ENCODE measurements at places on chromosomes 7 and 10.

- no peak for DNase-seq
Measured at GRCh38 chr7:96174812-96175211, 147.1 kb downstream of the SLC25A13 start.

DNA sequence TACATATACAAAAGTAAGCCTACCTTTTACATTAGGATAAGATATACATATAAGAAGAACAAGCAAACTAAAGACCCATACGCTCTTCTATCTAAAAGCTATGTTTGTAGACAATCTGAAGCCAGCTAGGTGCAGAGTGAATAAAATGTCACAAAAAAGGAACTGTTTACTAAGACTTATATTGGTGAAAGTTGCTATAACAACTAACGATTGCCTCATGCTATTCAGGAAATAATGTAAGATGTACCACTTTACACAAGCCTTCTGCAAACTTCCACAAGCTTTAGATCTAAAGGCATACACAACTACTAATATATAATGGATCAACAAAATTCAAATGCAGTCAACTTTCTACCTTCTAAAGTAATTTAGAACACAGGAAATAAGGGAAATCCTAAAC lies 175.1 kb downstream of the SRPK2 start:
- no peak for DNase-seq

DNA sequence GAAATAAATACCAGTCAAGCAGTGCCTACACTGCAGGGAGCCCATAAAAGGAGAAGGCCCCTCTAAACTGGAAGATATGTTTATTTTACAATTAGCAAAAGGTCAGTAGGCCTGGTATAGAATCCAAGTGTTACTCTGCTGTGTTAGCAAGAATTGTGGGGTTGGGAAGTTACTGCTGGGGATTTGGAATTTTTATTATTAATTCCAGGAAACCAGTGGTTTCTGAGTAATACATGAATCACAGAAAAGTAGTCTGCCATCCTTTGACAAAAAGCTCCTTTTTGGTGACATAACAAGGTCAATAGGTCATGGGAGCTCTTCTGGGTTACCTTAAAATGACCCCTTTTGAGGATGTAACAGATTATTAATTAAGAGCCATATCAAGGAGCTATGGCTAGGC lies 67.4 kb downstream of the ZNF92 start:
- no peak for DNase-seq

DNA sequence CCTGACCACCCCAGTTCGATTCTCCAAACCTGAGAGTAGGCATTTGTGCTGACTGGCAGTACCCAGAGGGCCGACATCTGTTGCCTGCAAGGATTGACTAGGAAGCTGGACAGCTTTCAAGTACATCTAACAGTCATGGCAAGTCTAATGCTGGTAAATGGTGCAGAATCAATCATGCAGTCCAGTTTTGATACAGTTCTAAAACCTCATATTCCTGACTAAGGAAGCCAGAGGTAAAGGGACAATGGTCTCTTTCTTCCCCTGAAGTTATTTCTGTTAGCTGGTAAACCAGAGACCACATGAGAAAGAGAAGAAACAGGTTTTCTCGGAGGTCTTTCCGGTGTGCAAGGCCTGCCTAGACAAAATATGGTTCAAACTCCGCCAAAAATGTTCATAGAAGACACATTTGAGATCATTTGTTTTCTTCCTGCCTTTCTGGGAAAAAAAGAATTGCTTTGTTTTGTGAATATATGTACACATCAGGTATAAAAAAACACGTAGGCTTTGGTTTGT lies 97.1 kb downstream of the WDR37 start:
- no peak for DNase-seq

- DNase-seq: no peak
Measured at GRCh38 chr10:8962249-8962648, 907.8 kb downstream of the GATA3 start.

DNA sequence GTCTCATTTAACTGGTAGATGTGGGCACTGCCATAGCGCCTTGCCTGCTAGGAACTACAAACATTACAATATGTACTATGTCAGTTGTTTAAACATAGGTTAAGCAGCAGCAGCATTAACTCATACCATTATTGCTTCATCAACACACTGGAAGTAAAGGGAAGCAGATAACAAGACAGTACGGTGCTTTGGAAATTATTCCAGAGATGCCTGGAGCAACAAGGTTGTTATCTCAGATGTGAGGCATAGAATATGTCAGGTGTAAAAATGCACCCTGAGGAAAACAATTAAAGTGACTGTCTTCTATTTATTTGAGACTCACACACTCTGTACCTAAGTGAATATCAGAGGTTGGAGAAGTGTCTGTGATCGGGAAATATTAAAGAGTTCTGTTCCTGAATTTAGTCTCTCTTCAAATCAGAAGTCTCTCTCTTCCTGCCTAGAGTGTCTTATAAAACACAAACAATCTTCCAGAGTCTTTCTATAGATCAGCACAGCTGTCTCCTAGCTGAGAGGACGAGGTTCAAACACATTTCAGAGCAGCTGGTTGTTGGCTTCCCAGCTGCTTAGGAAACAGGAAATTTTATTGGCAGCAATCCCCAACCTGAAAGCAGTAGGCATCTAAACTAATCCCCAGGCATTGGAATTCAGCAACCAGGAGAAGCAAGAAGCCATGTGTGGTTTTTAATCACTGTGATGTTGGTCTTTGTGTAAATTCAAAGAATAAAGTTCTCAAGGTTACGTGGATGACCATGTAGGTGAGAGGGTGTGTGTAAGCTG lies 994.4 kb upstream of the LRRTM3 start:
- DNase-seq: no peak

GRCh38 chr7:129886167-129886817 lies 66.5 kb downstream of the UBE2H start:
- no peak for DNase-seq

Measured in activated CD8-positive, alpha-beta memory T cell treated with anti-CD3 and anti-CD28 coated beads for 1 hour (primary cell).